ENCODE measurements at places on chromosomes 13 and 19. TPM values are rescaled to one million over a fixed set of nuclear protein-coding genes. Genes with fewer than 3 reads are reported as not detected.

- peak; percentile 74 for DNase-seq
Measured at GRCh38 chr19:39833464-39834286, at the start of gene DYRK1B. TSS of gene DYRK1B (minus strand) at chr19:39834162. CDS start at chr19:39831867, 2,295 bp downstream.

DNA sequence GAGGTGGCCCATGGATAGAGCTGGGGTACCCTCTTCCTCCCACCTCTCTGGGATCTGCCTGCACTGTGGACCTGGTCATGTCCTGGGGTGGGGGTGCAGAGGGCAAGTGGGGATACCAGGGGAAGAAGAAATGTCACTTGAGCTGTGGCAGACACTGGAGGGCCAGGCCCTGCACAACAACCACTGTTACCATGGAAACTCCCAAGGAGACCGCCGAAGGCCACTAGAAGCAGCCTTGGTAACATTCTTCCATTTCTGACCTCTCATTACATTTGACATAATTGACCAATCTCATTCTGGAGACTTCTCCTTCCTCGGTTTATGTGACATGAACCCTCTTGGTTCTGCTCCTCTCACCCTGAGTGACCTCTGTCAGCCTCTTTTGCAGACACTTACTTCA, 179.9 kb upstream of the SERP2 start:
- no peak for DNase-seq

Gene ACP7
- polyA plus RNA-seq = 0.08 TPM

DNA sequence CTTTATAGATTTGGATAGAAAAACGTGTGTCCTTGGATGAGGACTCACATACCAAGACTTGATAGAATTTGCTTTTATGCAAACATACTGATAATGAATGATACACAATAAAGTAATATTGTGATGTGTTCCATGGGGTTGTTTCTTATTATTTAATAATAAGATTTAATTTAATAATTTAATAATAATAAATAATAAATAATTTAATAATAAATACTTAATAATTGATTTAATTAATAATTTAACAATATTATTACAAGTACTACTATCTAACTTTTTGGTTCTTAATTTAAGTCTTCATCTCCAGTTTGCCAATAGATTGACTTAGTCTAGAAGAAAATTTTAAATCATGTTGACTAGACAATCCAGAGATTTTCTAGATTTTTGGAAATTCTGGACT, 909.2 kb upstream of the PCDH20 start:
- DNase-seq = no peak

- no peak for DNase-seq
Measured at GRCh38 chr13:29543230-29544215, 52.0 kb downstream of the SLC7A1 start.

- DNase-seq = no peak
Measured at GRCh38 chr13:75752826-75753225, 116.7 kb downstream of the LMO7 start.

Gene CDC42EP5
- 9.4 TPM for polyA plus RNA-seq

Gene PCSK4
- polyA plus RNA-seq = 0.27 TPM

GRCh38 chr19:8334458-8335342, 8.4 kb downstream of the KANK3 start:
- no peak for DNase-seq

GRCh38 chr13:113084943-113085540, 20.5 kb upstream of the F7 start:
- no peak for DNase-seq

DNA sequence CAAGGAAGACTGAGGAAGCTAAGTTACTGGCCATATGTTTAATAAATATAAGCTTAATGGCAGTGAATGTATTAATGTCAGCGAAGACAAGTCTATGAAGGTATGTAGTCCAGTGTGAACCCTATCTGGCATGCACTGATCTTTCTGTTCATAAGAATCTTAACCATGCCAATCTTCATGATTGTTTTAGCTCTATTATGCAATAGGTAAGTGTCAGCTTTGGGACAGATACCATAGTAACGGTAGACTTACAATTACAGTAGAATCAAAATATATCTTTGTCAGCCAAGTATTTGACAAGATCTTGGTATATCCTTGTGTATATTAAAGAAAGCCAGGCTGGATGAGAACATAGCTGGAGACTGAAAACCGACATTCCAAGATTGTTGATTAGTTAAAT, 428.5 kb downstream of the SPRY2 start:
- DNase-seq = no peak

Gene IGFLR1
- 1.2 TPM for polyA plus RNA-seq

- no peak for DNase-seq
Measured at GRCh38 chr19:480016-480855, 16.1 kb upstream of the MADCAM1 start.

- DNase-seq = no peak
Measured at GRCh38 chr19:4660181-4660791, 9.9 kb downstream of the MYDGF start.

GRCh38 chr19:17145546-17146497, 69.3 kb upstream of the USE1 start:
- DNase-seq = no peak

Gene SMAD9
- polyA plus RNA-seq = 0.10 TPM

- no peak for DNase-seq
Measured at GRCh38 chr13:24630121-24630520, 50.1 kb upstream of the ATP12A start.

- no peak for DNase-seq
Measured at GRCh38 chr13:51045451-51045850, 65.6 kb downstream of the C13orf42 start.

DNA sequence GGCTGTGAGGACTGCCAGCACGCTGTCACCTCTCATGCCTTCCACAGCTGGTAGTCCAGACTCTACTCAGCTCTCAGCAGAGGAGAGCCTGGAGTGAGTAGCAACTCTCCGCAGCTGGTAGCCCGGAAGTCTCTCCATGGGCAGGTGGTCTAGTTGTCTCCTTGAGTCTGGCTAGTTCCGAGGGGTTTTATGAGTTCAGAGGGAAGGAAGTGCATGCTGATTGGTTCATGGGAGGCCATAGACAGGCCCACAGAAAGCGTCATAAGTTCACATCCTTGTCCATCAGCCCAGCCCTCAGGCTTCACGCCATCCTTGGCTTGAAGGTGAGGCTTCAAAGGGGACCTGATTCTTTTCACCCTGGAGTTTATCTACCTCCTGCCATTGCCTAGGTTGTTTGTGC, 2662.4 kb upstream of the PCDH20 start:
- no peak for DNase-seq

Gene THOP1
- 62.0 TPM for polyA plus RNA-seq

DNA sequence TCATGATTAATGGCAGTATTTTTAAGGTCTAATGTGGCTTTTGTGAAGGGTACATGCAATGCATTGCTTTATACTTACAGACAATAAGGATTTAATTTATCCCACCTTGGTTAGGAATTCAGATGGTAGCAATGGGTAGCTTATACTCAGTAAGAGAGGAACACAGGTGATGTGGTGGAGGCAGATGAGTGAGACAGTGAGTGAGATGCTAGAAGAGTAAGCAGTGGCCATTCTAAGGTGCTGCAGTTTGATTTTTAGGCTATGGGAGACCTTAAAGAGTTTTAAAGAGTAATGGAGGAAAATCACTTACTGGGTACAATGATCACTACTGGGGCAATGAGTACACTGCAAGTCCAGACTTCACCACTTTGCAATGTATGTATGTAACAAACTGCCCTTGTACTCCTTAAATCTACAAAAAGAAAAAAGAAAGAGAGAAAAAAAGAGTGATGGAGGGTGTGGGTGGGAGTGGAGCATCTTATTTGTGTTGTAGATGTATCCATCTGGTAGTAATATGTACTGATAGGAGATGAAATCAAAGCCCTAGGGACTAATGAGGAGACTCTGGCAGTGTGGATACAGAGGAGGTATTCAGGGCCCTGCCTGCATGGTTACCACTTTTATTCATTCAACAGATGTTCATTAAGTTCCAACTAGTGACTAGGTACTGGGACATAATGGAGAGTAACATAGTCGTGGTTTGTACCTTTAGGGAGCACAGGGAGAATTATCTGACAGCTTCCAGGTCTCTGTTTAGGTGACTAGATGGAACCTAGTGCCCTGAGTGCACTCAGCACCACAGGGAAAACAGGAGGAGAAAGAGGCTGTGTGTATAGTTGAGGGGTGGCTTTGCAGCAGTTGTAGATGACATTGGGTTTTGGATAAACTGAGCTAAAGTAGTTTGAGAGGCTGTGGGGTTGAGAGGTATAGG, 99.0 kb downstream of the GPC6 start:
- no peak for DNase-seq

Gene ZNF175
- polyA plus RNA-seq = 2.3 TPM

- DNase-seq = no peak
Measured at GRCh38 chr19:4399812-4400134, 574 bp downstream of the SH3GL1 start.

DNA sequence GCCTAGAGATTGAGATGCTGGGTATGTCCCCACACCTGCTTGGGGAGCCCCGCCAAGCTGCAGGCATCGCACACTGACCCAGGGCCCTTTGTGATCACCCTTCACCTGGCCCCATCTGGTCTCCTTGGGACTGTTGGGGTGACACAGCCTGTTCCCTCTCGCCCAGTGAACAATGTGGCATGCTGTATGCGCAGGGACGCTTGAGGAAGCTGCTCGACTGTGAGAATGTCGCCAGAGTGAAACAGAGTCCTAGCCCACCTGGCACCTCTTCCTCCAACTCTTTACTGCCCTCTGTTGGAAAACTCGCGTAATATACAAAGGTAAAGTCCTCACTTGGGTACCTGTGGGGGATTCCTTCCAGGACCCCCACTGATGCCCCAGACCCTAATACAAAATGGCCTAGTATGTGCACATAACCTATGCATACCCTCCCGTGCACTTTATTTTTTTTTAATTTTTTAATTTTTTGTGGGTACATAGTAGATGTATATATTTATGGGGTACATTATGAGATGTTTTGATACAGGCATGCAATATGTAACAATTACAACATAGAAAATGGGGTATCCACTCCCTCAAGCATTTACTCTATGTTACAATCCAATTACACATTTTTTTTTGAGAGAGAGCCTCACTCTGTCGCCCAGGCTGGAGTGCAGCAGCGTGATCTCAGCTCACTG, 9.0 kb downstream of the BLOC1S3 start:
- no peak for DNase-seq

Gene EXOC3L2
- polyA plus RNA-seq = 0.09 TPM

Gene SERPINE3
- not detected for polyA plus RNA-seq

Gene SBSN
- polyA plus RNA-seq = 49.0 TPM

Gene KLK4
- not detected for polyA plus RNA-seq

Gene LRCH1
- polyA plus RNA-seq = 11.1 TPM

- DNase-seq = no peak
Measured at GRCh38 chr13:41995946-41996345, 35.0 kb upstream of the VWA8 start.

Gene OR4F17
- polyA plus RNA-seq = not detected

- DNase-seq = no peak
Measured at GRCh38 chr19:56639217-56639616, 3.7 kb upstream of the SMIM17 start.

Gene KLK15
- polyA plus RNA-seq = not detected

Gene MVB12A
- 23.3 TPM for polyA plus RNA-seq

Gene C19orf67
- not detected for polyA plus RNA-seq

Gene MADCAM1
- 0.07 TPM for polyA plus RNA-seq

DNA sequence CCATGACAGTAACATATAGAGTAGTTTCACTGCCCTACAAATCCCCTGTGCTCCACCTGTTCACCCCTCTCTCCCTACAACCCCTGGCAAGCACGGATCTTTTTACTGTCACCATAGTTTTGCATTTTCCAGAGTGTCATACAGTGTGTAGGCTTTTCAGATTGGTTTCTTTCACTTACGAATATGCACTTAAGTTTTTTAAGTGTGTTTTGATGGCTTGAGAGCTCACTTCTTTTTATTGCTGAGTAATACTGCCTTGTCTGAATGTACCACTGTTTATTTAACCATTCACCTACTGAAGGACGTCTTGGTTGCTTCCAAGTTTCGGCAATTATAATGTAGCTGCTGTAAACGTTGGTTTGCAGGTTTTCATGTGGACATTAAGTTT, 175.1 kb downstream of the ITGBL1 start:
- no peak for DNase-seq

Gene CYP4F11
- 2.4 TPM for polyA plus RNA-seq

GRCh38 chr19:14699641-14700040, 9.8 kb downstream of the ZNF333 start:
- DNase-seq = no peak

DNA sequence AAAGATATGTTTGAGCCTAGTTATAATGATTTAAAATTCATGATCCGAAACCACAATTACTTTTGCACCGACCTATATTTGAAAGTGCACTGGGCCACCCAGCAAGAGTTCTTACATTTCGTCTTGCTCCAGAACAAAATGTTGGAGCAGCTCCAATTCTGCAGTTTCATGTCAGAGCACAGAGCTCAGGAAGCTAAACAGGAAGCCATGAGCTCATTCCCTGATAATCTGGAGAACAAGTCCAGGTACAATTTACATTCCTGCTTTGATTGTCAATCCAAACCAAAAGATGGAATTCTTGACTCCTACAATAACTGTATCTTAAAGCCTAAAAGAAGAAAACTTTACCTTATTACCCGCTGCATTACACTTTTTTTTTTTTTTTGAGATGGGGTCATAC, 131.8 kb downstream of the KCTD12 start:
- DNase-seq = no peak

GRCh38 chr19:35310331-35310730, 18.4 kb downstream of the MAG start:
- no peak for DNase-seq

Gene TRPM4
- polyA plus RNA-seq = 16.1 TPM

Gene PSG11
- polyA plus RNA-seq = not detected

Gene KLK5
- polyA plus RNA-seq = 882 TPM

GRCh38 chr19:7973883-7974282, 30.4 kb upstream of the TIMM44 start:
- DNase-seq = no peak

DNA sequence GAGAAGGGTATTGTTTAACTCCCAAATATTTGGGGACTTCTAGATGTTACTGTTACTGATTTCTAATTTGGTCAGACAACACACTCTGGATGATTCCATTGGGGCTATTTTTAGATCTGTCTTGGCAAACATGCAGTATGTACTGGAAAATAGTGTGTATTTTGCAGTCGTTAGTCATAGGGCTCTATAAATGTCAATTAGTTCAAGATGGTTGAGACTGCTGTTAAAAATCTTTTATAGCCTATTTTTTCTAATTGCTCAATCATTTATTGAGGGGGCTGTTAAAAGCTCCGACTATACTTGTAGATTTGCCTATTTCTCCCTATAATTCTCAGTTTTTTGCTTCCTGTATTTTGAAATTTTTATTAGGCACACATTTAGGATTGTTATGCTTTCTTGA, 31.4 kb downstream of the PPP5C start:
- no peak for DNase-seq

DNA sequence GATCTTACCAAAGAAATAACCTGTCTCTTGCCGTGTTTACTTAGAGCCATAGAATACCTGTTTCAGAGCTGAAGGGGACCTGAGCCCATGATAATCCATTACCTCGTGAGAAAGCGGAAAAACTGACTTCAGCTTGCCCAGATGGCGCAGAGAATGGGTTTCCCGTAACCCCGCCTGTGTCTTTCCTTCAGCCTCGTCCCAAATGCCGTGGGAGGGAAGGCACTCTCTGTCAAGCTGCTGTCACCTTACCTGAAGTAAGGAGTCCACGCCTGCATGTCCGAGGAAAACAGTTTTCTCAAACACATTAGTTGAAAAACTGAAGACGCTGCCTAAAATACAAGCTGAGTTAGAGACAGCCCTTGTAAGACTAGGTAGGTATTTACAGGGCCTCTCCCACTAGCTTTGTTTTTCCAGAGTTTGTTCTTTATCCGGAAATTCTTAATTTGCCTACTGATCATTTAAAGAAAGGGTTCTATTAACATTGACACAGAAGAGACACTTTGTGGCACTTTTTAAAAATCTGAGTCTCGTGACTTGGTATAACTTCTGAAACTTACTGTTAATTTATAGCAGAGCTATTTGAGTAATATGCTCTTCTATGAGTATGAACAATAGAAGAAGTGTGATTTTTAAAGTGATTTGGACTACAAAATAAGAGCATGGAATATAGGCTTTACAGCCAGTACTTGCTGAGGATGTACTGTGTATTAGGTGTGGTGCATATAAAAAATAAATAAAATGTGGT, 1.3 kb upstream of the INTS6 start:
- no peak for DNase-seq

Measured in keratinocyte (primary cell).